ENCODE measurements at places on chromosomes 6 and 20.

DNA sequence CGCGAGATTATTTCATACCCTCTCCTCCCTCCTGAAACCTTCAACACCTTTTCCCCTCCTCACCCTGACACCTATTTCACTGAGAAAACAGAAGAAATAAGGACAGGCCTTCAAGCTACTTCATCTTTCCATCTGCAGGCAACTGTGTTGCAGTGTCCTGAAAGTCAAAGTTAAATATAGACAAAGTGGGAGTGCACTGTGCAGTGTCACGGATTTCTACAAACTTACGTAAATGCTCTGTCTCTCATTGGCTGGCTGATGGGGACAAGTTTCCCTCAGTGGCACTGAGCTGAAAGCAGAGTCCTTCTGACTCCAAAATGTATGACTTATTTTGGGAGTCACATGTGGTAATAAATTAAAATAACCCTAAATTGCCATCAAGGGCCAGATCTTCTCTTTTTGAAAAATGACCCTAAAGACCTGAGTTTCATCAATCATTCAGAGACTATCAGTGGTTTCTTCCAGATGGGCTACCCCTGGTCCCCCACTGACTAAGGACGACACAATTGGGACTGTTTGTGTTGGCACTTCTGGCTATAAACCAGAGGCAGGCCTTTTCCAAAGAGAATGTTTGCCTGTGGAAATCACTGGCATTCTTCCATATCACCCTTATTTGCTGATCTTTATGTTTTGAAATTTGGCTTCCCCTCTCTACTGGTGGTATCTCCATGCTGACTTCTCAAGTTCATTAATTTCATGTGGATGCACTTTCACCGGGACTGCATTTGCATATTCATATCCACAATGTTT is 21.6 kb downstream of the ALDH8A1 start:
- no peak for DNase-seq

- DNase-seq: no peak
Observed at GRCh38 chr6:52790861-52791260, 12.8 kb downstream of the GSTA1 start.

GRCh38 chr6:15870333-15871043 is 207.7 kb upstream of the DTNBP1 start:
- no peak for DNase-seq

- DNase-seq: no peak
Observed at GRCh38 chr6:47665112-47665511, 33.3 kb upstream of the ADGRF4 start.

DNA sequence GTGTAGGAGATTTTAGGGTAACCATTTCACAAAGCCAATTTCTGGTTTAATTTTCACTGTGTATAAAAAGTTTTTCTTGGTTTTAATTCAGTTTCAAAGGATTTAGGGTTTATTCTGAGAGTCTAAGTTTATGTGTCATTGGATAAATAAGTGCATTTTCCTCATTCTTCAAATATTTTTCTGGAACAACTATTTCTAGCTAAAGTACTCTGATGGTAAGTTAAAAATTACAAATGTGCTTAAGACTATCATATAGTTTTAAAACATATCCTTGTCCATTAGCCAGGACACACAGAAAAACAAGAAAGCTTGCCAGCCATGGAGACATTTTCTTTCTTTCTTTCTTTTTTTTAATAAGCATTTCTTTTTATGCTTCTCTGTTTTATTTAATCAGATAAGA is 333.0 kb downstream of the RFPL4B start:
- DNase-seq: no peak

DNA sequence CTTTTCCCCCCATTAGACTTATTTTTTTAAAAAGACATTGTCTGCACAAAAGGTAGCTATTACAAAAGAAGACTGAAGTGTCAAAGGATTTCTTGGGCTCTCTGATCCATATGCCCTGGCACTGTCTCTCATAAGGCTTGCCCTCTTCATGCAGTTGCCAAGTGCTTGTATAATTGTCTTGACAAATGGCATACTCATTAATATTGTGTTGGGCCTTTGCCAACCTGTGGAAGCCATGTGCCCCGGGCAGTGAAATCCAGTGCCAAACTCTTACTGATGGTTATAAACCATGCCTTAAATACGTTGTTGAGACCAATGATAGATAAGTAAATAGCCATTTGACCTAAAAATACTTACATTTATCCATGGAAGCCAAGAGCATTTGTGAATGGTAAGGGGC is 98.1 kb downstream of the FARS2 start:
- DNase-seq: no peak

- DNase-seq: no peak
Observed at GRCh38 chr6:139600919-139601475, 226.5 kb upstream of the CITED2 start.

DNA sequence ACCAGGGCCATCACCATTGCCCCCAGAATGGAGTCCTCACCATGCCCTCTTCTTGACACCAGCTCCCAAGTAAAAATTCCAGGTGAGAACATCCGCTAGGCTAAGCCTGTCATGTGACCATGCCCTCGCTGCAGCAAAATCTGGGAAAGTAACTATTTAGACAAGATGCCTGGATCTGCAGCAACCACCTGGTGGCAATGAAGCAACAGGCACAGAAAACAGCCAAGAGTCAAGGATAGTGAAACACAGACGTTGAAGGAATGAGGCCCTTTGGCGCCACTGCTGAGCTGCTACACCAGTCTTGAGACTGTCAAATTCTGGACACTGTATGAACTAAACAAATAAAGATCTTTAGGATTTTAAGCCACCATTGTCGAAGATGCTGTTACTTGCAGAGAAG is 30.1 kb upstream of the TGM6 start:
- DNase-seq: no peak

GRCh38 chr20:62531046-62531838 is 55.4 kb upstream of the GATA5 start:
- DNase-seq: no peak

- DNase-seq: no peak
Observed at GRCh38 chr6:45746046-45746445, 269.6 kb downstream of the CLIC5 start.

DNA sequence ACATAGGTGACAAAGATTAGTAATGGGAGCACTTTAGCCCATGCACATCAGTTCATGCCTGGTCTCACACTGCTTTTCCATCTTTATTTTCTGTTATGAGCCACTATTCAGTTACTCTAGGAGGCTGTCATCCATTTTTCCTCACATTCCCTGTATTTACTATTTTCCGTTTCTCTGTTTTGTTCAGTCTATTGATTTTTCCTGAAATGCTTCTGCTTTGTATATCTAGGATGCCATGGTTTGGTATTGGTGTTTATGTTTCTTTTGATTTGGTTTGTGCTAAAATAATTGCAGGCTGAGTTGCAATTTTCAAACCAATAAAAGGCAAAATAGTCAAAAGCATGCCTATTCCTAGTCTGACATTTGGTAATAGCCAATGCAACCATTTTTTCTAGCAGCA is 28.9 kb upstream of the ZNF292 start:
- DNase-seq: no peak

- DNase-seq: no peak
Observed at GRCh38 chr6:111631903-111632460, 26.3 kb upstream of the TRAF3IP2 start.

DNA sequence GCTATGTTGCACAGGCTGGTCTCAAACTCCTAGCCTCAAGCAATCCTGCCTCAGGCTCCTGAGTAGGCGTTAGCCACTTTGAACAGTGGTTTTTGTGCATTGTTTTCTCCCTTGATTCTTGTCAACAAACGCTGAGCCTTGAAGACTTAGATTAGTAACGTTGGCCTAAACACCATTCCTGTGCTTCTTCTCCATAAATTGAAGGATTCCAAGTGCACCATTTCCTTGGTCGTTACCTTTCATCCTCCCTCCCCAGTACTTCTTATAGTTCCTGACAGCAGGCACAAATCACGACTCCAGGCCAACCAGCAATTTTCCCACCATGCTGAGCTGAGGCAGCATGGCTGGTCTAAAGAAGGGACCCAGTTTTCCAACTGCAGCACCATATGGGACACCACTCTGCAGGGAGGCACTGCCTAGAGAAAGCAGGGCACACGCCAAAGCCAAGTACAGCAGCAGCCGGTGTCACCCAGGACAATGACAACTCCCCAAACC is 8.9 kb downstream of the RPS10 start:
- DNase-seq: no peak

DNA sequence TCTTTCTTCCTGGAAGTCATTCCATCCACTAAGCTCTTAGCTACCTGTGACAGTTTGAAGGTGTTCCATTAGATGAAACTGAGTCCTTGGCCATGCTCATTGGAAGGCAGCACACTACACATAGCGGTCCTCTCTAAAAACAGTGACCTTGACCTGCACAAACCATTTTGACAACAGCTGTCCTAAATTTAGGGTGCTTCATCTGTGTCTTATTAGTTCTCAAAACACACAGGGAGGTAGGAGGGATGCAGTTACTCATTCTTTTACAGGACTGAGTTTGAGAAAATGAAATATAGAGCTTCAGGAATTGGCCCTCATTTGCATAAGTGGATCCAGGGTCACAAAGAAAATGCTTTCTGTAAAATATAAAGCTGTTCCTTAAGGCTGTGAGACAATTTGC is 20.4 kb upstream of the MAP3K4 start:
- DNase-seq: no peak

GRCh38 chr20:51542571-51543421 is at the start of gene NFATC2:
Gene NFATC2, minus strand, starts transcription at chr20:51542719. Its CDS starts 220 bp downstream, at chr20:51542499.
- DNase-seq: peak; percentile 68

GRCh38 chr20:61730631-61731362 is 334.9 kb downstream of the TAF4 start:
- no peak for DNase-seq

- no peak for DNase-seq
Observed at GRCh38 chr20:43977252-43977651, 62.6 kb downstream of the TOX2 start.

DNA sequence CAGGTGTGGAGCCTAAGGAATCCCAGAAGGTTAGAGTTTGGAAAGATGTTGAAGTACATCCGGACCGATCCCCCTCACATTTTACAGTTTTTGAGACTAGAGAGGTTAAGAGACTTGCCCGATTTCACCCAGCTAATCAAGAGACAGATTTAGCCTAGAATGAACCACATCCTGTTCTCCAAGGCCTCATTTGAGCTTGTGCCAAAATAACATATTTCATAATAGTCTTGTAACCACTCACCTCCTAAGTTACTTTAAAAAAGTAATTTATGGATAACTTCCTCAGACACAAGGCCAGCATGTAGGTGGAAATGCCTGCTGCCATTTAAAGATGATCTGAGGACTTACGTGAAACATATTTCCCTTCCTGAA is 39.8 kb upstream of the ARHGAP18 start:
- DNase-seq: peak; percentile 67

Data from CD4-positive, alpha-beta memory T cell (primary cell).